ENCODE measurements at places on chromosomes 7 and 10.

DNA sequence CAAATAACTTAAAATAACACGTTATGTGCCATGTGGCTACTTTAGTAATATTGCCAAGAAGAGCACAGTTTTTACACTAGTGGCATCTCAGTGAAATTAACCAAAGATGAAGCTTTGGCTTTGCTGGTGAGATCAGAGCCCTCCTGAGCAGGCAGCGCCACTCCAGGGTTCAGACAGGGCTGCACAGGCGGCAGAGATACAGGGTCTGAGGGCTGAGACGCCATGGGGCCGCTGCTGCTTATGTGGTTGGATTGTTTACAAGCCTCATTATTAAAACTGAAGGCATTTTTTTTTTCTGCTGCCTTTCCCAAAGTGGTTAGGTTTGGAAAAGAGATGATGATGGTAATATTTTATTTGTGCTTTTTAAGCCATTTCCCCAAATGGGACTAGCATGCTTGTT lies 68.8 kb upstream of the DNAJB6 start:
- no peak for DNase-seq

GRCh38 chr10:78313636-78314035 lies 280.0 kb downstream of the RPS24 start:
- DNase-seq, result no peak

DNA sequence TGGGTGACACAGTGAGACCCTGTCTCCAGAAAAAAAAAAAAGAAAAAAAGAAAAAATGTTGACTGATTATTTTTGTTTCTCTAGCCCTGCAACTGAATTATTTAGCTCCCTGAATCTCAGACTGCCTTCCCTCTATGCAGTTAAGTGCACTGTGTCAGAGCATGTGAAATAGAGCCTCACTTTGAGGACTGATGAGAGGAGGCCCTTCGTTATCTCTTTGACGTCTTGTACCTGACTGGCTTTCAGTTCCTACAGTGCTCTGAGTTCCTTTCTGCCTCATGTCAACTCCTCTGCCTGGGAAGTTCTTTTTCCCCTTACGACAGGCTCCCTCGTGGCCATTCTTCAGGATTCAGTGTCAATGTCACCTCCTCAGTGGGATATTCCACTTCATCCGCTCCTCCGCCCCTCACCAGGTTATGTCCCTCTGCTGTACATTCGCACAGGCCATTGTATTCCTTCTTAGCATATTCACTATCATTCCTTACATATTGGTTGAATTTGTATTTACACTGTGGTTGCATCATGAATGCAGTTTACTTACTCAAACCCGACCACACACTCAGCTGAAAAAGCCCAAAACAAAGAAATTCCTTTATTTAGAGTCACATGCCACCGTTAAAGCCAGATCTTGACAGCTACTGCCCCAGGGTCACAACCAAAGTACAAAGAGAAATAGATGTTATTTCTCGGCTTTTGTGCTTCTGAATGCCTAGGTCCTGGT lies 18.1 kb upstream of the CAMK2G start:
- peak; percentile 32 for DNase-seq

- DNase-seq, result no peak
Observed at GRCh38 chr10:128657548-128657947, 531.3 kb upstream of the MKI67 start.

GRCh38 chr7:42661312-42661711 lies 250.6 kb downstream of the C7orf25 start:
- no peak for DNase-seq

- no peak for DNase-seq
Observed at GRCh38 chr7:127245607-127246006, 7.1 kb downstream of the GRM8 start.

- DNase-seq, result no peak
Observed at GRCh38 chr10:10960534-10960933, 57.1 kb upstream of the CELF2 start.

GRCh38 chr10:77090381-77091356 lies 546.9 kb downstream of the KCNMA1 start:
- no peak for DNase-seq

DNA sequence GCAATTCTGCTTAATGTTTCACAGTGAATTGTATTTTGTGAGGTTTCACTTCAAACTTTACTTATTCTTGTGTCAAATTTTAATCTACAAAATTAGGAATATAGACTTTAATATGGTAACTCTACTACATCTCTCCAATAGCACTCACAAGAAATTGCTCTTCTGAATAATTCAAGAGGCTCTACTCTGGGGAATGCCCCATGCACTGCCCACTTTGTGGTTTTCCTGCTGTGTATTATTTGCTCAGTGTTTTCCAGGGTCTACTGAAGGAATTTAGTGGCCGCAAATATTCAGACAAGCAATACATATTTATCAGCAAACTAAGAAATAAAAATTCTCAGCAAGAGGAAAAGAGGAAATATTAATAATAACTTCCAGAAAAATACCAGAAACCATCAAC lies 611.4 kb downstream of the TNS3 start:
- no peak for DNase-seq

GRCh38 chr7:129643550-129644170 lies 32.1 kb downstream of the NRF1 start:
- DNase-seq, result no peak

DNA sequence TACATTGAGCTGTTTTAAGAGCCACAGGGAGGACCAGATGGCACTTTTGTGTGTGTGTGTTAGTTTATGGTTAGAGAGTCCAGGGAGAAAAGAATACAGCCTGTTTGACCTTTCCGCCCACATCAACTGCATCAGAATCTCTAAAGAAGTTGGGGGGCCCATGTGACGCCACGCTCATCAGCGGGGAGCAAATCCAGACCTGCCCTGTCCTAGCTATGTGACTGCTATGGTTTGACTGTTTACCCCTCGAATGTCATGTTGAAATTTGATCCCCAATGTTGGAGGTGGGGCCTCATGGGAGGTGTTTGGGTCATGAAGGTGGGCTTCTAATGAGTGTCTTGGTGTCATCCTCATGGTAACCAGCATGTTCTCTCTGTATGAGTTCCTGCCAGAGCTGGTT lies 128.0 kb downstream of the ADRA2A start:
- DNase-seq, result no peak

DNA sequence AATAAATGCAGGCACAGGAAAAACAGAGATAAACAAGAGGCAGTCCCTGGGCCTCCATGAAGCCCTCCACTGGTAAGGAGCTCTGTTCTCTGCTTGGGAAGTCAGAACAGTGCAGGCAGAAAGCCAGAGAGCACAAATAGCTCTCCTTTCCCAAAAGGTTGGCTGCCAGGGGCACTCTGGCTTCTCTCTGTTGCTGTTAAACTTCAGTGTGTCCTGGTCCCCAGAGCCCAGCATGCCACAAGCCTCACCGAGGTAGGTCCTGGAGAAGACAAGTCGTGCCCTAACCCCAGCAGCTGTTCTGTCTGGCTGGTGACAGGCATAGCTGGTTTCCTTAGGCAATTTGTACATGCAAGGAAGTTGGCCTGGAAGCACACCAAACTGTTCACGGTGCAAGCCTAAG lies 17.3 kb downstream of the SLC16A12 start:
- DNase-seq, result no peak

- DNase-seq, result no peak
Observed at GRCh38 chr10:43255634-43256431, 11.0 kb downstream of the RASGEF1A start.

Measured in BJ (cell line).